ENCODE measurements at places on chromosomes 12 and 14.

GRCh38 chr12:70408004-70408790, 42.1 kb downstream of the KCNMB4 start:
- no peak for DNase-seq

GRCh38 chr14:59664741-59665140, 88.1 kb upstream of the CCDC175 start:
- no peak for DNase-seq

- DNase-seq: no peak
These were observed 1.8 kb upstream of the PTPN21 start for GRCh38 chr14:88556581-88556980.

DNA sequence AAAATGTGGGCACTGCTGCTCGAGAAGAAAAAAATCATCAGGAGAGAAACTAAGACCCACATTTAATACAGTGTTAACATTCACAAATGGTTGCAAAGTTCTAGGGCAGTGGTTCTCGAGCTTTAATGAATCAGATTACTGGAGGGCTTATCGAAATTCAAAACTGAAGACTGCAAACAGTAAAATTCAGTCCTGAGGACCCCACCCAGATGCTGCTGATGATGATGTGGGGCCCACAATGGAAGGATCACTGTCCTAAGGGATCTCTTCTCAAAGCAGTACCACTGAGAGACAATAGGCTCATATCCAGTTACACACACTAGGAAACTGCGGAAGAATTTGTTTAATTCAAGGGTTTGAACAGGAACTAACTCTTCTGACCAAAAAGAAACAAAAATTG, 31.4 kb downstream of the DICER1 start:
- DNase-seq: no peak

- no peak for DNase-seq
These were observed 29.1 kb downstream of the TMEM260 start for GRCh38 chr14:56608689-56609088.

DNA sequence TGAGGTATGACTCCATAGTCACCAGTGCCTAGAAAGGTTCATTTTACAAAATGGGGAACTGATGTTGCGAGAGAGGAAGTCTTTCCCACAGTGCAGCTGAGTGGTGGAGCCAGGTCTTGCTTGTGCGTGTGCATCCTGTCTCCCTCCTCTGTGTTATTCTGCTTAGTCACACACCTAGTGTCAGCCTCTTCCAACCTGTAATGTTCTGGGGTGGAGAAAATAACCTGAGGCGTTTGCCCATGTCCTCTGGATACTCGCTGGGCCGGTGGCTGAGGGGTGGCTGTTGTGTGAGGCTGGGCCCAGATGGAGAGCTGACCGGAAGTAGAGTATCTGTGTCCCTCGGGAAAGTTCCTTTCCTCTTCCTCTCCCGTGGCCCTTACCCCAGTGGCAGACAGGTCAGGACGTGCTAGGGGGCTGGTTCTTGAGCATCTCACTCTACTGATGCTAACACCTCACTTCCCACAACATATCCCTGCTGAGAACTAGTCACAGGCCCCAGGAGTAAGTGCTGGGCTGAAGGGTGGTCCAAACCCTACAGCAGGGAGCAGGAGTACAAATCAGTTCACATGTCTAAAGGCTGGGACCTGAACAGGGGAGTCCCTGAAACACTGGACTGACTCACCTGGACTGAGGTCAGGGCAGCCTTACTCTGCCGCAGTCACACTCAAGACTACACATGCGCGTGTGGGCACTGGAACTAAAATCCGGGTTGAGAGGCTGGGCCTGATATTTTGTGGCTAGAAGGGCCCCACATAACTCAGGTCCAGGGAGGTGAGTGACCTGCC, 7.0 kb downstream of the MLF2 start:
- peak; percentile 6 for DNase-seq

GRCh38 chr12:3600039-3600720, 109.2 kb downstream of the PRMT8 start:
- DNase-seq: no peak

GRCh38 chr14:53525608-53526007, 372.5 kb upstream of the DDHD1 start:
- no peak for DNase-seq

GRCh38 chr12:111368291-111368787, 556 bp downstream of the PHETA1 start:
- DNase-seq: no peak

DNA sequence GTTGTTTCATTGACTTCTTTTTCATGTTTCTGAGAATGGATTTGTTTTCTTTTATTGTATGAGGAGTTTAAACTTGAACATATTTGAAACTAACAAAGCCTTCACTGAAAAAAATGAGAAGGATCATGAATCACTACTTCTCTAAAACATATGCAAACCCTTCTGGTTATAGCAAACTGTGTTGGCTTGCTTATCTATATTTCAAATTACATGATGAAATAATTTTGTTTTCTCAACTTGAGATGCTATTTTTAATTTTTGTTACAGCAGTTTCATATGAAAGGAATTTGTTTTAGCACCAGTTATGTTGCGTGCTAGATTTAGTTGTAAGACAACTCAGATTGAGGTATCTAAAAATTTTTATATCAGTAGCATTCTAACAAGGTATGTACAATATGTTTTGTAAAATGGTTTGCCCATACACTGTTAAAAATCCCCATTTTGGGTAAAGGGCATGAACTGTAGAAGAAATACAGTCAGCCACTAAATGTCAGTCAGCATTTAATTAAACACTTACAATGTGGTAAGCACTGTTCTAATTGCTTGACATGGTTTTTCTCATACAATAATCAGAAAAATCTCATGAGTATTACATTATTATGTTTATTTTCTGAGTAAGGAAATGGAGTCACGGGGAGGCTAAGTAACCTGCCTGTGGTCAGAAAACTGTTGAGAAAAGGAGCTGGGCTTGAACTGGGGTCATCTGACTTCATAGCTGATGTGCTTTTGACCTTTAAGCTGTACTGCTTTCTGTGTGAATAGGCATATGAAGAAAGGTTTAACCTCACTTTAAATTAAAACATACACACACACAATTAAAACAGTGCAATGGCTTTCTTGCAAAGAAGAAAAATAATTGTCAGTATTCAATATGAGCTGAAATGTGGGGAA, 105.7 kb downstream of the PLEKHA5 start:
- DNase-seq: peak; percentile 34

DNA sequence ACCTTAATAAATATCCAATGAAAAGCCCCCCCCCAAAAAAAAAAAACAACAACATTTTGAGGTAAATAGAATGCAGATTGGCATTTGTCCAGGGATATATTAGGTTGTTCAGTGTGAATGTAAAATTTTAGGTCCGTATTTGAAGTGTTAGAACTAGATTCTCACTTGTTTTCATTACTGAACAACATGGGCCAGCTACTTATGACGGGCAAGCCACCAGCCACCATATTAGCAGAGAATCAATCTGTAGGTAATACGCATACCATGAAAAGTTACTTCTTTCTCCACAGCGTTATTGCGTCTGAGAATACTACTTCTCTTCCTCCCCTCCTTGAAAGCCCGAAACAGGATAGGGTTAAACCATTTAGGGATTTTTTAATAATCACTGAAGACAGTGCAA, 5.4 kb downstream of the FLRT2 start:
- DNase-seq: no peak

GRCh38 chr14:33910435-33910834, 40.4 kb downstream of the EGLN3 start:
- DNase-seq: no peak

GRCh38 chr12:59646636-59647035, 50.8 kb downstream of the SLC16A7 start:
- DNase-seq: no peak

GRCh38 chr12:94769047-94769420, 118.7 kb upstream of the TMCC3 start:
- no peak for DNase-seq

- no peak for DNase-seq
These were observed 32.5 kb downstream of the PPFIA2 start for GRCh38 chr12:81726634-81727033.

DNA sequence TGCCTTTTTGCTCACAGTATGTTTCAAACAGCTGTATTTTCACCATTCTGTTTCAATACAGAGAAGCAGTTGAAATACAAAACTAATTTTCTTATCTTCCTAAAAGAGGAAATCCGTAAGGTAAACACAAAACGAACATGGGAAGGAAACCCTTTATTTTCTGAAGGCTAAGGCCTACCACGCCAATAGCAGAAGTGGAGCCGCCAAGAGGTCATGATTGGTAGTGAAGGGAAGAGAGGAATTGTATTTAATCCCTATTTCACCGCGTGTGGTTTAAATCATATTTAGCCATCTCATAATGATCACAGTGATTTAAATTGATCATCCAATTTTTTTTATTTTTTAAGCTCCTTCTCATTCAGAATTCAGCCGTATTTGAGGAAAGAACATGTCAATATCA, 398.2 kb downstream of the PRKD1 start:
- DNase-seq: no peak

DNA sequence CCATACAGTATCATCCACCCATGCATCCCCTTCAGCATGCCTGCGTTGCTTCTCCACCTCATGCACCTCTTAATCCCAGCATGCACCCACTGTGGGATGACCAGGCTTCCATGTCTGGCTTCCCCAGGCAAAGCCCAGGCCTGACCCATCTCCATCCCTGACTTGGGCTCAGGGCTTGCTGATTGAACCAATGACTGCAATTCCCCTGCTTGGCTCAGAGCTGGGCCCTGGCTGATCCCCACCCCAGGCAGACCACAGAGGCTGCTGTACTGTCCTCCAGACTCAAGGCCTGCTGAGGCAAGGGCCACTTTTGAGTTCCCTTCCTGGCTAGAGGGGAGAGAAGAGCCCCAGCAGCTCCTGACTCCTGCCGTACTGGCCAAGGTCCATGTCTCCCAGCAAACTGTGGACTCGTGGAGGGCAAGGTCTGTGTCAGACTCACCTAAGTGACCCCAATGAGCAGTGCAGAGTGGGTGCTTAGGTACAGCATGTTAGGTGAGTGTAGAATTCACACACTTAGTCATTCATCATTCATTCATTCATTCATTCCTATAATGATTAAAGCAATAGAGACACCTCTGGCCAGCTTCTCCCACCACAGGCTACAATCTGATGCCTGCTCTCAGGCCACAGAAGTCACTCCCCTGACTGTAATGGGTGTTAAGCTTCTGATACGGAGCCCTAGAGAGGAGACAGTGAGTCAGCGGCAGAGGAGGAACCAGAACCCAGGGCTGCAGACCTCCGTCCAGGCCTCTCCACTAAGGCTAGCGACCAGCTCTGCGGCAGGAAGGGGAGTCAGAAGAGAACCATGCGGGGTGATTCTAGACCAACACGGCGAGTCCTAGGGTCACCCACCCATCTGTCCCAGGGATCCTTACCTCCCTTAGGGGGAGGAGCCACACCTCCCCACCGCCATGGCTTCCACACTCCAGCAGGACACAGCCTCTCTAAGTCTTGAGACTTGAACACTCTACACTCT, 2.9 kb downstream of the BEGAIN start:
- no peak for DNase-seq

- no peak for DNase-seq
These were observed 89.6 kb upstream of the ATF7IP start for GRCh38 chr12:14275886-14276285.

DNA sequence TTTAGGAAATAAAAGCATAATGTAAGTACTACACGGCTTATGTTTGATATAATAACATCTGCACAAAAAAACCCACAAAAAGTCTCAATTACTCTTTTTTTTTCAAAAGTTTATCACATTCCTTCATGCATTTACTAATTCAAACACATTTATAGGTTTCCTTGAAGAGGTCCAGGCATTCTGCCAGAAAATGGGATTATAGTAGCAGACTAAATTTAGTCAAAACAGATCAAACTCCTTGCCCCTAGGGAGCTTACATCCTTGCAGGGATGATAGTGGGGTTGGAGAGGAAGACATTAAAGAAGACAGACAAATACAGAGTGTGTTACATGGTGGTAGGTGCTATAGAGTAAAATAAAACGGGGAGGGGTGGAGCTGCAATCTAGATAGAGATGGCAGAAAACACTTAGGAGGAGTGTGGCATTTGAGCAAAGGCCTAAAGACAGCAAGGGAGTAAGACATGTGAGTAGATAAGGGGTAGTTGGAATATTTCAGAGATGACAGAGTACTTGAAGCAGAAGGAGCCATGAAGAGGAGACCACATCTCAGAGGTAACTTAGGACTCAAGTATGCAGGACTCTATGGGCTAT, 266.9 kb downstream of the PPFIA2 start:
- DNase-seq: no peak

DNA sequence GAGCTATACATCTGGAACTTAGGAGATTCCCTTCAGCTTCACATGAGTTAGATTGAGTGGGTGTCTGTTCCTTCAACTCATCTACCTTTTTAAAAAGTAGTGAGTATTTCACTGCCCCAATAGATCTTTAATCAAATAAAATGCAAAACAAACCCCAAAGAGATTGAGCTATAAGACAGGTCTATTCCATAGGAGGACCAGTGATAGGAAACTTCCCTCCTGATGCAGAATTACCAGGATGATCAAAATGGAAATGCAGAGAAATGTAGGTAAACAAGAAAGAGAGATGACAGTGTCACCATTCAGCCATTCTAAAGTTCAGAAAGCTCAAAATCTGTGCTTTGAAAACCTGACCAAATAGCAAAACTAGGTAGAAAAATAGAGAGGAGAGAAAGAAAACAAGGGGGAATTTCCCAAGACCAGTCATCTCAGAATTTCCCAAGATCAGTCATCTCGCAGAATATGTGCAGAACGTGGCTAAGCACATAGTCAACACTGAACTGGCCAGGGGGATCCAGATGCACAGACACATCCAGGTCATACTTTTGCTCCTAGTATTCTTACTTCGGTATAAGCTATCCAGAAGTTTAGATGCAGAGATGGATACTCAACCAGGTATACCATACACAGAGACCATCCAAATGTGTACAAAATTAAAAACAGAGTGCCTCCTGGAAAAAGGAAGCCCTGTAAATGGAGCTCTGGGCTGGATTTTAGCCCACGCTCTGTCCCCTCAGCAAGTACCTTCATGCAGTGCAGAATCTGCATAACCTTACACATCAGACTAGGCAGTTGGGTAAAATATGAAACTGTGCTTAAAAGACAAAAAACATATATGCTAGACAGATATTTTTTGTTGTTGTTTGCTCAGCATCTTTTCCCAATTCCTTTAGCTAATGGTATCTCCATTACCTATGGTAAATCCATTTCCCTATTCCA, 27.4 kb downstream of the SLC41A2 start:
- DNase-seq: peak; percentile 78

DNA sequence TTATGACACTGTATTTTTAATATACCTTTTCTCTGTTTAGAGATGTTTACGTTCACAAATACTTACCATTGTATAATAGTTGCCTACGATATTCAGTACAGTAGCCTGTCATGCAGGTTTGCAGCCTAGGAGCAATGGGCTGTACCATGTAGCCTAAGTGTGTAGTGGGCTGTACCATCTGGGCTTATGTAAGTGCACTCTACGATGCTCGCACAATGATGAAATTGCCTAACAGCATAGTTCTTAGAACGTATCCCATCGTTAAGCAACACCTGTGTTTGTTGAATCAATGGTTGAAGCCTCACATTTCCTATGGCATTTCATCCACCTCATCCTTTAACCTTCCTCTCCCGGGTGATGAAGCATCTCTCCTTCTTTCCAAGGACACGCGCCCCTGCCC, 12.5 kb upstream of the EML1 start:
- DNase-seq: no peak

GRCh38 chr12:1474574-1475153, 119.7 kb downstream of the FBXL14 start:
- peak; percentile 95 for DNase-seq
